ENCODE measurements at places on chromosomes 11 and 22. TPM values are rescaled to one million over a fixed set of nuclear protein-coding genes. Genes with fewer than 3 reads are reported as not detected.

DBX1 gene
- not detected for total RNA-seq

GRCh38 chr22:20205964-20206708, 55.3 kb upstream of the CCDC188 start:
- ATAC-seq, result peak; percentile 76

GRCh38 chr11:124837491-124837856, 27.8 kb upstream of the ROBO3 start:
- ATAC-seq, result peak; percentile 74

- ATAC-seq, result peak; percentile 65
Observed at GRCh38 chr22:24183321-24184031, 2.2 kb downstream of the SUSD2 start.

GPR83 gene
- total RNA-seq, result not detected

GRCh38 chr22:36135306-36135980, 25.1 kb downstream of the APOL3 start:
- no peak for ATAC-seq

SCGB1D4 gene
- not detected for total RNA-seq

DNA sequence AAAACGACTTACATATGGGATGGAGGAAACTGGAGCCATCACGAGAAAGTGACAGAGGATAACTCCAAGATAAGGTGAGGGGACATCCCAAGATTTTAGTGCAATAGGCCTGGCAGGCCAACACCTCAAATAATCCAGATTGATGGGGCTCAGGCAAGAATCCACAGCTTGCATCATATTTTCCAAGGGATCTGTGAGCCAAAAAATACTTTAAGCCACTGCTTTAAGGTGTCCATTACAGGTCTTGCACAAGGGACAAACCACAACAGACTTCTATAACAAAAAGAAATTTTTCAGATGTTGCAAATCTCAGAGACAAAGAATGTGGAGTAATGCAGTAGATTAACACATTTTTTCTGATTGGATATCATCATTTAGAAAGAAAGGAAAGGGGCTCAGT, 45.6 kb downstream of the DENND5A start:
- no peak for ATAC-seq

DNAJB7 gene
- total RNA-seq, result not detected

YAP1 gene
- 95.2 TPM for total RNA-seq

- no peak for ATAC-seq
Observed at GRCh38 chr22:32361257-32361656, 3.6 kb downstream of the RFPL3 start.

GRCh38 chr11:95252586-95252985, 21.6 kb upstream of the SESN3 start:
- no peak for ATAC-seq
